ENCODE measurements at places on chromosomes 2 and 18.

GRCh38 chr2:130872741-130873125 lies 36.0 kb downstream of the ARHGEF4 start:
- no peak for DNase-seq

- no peak for DNase-seq
Observed at GRCh38 chr2:9258953-9259399, 52.4 kb downstream of the ASAP2 start.

DNA sequence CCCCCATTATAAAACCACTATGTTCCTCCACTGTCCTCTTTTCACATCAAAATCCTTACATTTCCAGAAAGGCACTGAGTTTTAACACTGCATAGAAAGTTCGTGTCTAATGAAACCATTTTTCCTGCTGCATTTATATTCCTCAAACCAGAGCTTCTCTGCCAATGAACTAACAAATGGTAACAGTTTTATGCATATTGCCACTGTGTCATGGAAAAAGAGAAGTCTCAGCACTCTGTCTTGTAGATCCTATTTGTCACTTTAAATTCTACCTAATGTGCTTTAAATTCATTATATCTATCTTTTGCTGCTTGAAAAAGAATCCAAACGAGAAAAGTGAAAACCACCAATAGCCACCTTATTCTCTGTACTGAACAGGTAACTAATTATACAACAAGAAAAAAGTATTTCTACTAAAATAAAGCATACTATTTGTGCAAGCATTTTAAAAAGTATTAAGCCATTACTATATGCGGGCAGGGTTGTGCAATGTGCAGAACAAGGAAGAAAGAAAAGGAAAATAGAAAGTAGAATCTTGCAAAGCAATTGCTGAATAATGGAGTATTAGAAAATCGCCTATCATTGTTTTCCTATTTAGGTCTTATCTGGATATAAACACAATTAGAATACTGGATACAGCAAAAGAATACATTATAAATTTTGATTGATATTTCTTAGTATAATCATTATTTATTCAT lies 328.9 kb downstream of the ZEB2 start:
- no peak for DNase-seq

- DNase-seq, result no peak
Observed at GRCh38 chr2:28619213-28620196, 123.6 kb downstream of the PLB1 start.

GRCh38 chr2:105910497-105911238 lies 166.0 kb downstream of the NCK2 start:
- DNase-seq, result no peak

DNA sequence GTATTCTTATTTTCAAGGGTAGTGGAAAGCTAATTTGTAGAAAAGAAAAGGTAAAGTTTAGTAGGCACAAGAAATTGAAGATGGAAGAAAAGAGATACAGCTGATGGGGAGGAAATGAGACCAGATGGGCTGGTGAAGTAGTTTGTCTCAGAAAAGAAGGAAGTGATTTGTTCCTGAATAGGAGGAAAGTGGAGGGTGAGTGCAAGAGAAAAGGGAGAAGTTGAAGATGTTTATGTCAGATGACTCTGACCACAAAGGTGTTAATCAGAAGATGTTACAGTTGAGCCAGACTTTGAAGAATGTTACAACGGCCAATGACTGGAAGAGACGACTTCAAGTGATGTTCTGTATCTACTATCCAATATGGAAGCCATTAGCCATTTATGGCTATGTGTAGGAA lies 21.2 kb downstream of the ZSCAN30 start:
- DNase-seq, result no peak
